ENCODE measurements at places on chromosomes 2 and 18. TPM values are rescaled to one million over a fixed set of nuclear protein-coding genes. Genes with fewer than 3 reads are reported as not detected.

The B3GNT2 gene
- polyA plus RNA-seq, result 19.3 TPM

The SCYGR7 gene
- polyA plus RNA-seq, result not detected

The ZNF519 gene
- polyA plus RNA-seq, result not detected

The LRP2 gene
- polyA plus RNA-seq, result not detected

The SIX3 gene
- not detected for polyA plus RNA-seq

The CYTIP gene
- 6.6 TPM for polyA plus RNA-seq

The CNGA3 gene
- not detected for polyA plus RNA-seq

The SCG2 gene
- polyA plus RNA-seq, result not detected

The GPAT2 gene
- polyA plus RNA-seq, result 5.1 TPM

The MDH1B gene
- polyA plus RNA-seq, result 0.28 TPM

The SULT1C2 gene
- 0.67 TPM for polyA plus RNA-seq

- H3K4me1 ChIP-seq, result peaks cover 19% of the 10 kb centered on the region
- peak; percentile 84 for DNase-seq
- H3K4me3 ChIP-seq, result peak overlapping the region; percentile 3
Observed at GRCh38 chr2:109331896-109332848, 203.2 kb downstream of the SH3RF3 start.

GRCh38 chr2:207896525-207897285 is 127.0 kb upstream of the FZD5 start:
- no peak overlapping the region for H3K4me3 ChIP-seq
- H3K36me3 ChIP-seq, result no peaks in the 10 kb centered on the region
- H3K27me3 ChIP-seq, result no peaks in the 10 kb centered on the region
- no peaks in the 10 kb centered on the region for H3K4me1 ChIP-seq
- peak overlapping the region; percentile 77 for H3K27ac ChIP-seq

- H3K4me3 ChIP-seq, result no peak overlapping the region
- no peaks in the 10 kb centered on the region for H3K27me3 ChIP-seq
- no peak overlapping the region for H3K27ac ChIP-seq
- H3K4me1 ChIP-seq, result no peaks in the 10 kb centered on the region
Observed at GRCh38 chr2:170030040-170030439, 147.9 kb upstream of the MYO3B start.

GRCh38 chr2:170324640-170325046 is 146.7 kb downstream of the MYO3B start:
- no peak overlapping the region for H3K4me3 ChIP-seq
- H3K36me3 ChIP-seq, result no peaks in the 10 kb centered on the region
- no peaks in the 10 kb centered on the region for H3K4me1 ChIP-seq
- H3K27ac ChIP-seq, result no peak overlapping the region
- no peaks in the 10 kb centered on the region for H3K27me3 ChIP-seq
- no peak for DNase-seq

DNA sequence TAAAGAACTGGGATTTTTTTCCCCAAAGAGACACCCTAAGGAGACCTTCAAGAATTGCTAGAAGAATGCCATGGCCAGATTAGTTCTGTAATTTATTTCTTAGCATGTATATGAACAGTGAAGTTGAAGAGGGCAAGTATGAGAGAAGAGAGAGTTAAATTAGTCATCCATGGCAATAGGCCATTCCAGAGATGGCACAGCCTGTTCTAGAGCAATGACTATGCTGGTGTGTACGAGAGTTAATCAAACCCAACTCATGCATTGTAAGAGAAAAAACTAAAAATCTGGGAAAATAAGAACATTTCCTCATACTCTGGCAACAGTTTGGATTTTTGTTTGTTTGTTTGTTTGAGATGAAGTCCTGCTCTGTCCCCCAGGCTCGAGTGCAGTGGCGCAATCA is 112.1 kb upstream of the PIK3C3 start:
- no peak for DNase-seq
- no peaks in the 10 kb centered on the region for H3K27me3 ChIP-seq
- H3K27ac ChIP-seq, result no peak overlapping the region

GRCh38 chr2:106561356-106561755 is 74.2 kb downstream of the CD8B2 start:
- no peaks in the 10 kb centered on the region for H3K36me3 ChIP-seq
- no peak overlapping the region for H3K4me3 ChIP-seq
- peak overlapping the region; percentile 66 for H3K27ac ChIP-seq
- H3K4me1 ChIP-seq, result peaks cover 62% of the 10 kb centered on the region
- no peaks in the 10 kb centered on the region for H3K27me3 ChIP-seq

- H3K4me1 ChIP-seq, result peaks cover 2% of the 10 kb centered on the region
- no peak for DNase-seq
- H3K27ac ChIP-seq, result no peak overlapping the region
- H3K4me3 ChIP-seq, result no peak overlapping the region
- peaks cover 52% of the 10 kb centered on the region for H3K36me3 ChIP-seq
Observed at GRCh38 chr2:216169087-216169486, 59.9 kb downstream of the XRCC5 start.

GRCh38 chr18:1929720-1930119 is 641.6 kb downstream of the METTL4 start:
- no peak overlapping the region for H3K4me3 ChIP-seq
- no peaks in the 10 kb centered on the region for H3K36me3 ChIP-seq
- no peak overlapping the region for H3K27ac ChIP-seq
- DNase-seq, result no peak

DNA sequence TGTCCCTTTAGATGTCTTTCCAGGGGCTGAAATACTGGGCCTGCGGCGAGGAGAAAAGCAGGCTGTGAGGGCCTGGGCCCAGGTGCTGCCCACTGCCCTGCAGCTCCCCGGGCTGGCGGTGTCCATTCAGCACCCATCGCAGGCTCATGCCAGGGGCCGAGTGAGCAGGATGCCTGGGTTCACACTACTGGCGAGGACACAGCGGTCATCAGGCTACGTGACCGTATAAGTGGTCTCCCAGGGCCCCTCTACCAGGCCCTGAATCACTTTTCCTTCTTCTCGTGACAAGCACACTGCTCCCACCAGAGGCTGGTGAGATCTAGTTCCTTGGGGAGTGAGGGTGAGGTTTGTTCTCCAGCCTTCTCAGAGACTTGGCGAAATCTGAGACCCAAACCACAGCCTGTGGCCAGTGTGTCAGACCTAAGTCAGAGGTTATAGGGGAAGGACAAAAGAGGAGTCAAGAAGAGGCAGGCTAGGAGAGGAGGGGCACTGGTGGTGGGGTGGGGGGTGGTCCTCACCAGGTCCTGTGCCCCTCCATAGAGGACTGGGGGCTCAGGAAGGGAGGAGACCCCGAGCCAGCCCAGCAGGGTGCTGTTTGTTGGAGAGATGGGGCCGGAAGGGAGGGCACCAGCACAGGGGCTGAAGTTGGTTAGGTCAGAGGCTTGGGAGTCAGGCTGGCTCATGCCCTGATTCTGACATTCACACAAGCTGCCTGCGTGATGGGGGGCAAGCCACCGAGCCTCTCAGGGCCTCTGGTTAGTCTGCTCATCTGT is 6.6 kb upstream of the SEMA4C start:
- no peaks in the 10 kb centered on the region for H3K36me3 ChIP-seq
- H3K27ac ChIP-seq, result no peak overlapping the region
- no peaks in the 10 kb centered on the region for H3K27me3 ChIP-seq

DNA sequence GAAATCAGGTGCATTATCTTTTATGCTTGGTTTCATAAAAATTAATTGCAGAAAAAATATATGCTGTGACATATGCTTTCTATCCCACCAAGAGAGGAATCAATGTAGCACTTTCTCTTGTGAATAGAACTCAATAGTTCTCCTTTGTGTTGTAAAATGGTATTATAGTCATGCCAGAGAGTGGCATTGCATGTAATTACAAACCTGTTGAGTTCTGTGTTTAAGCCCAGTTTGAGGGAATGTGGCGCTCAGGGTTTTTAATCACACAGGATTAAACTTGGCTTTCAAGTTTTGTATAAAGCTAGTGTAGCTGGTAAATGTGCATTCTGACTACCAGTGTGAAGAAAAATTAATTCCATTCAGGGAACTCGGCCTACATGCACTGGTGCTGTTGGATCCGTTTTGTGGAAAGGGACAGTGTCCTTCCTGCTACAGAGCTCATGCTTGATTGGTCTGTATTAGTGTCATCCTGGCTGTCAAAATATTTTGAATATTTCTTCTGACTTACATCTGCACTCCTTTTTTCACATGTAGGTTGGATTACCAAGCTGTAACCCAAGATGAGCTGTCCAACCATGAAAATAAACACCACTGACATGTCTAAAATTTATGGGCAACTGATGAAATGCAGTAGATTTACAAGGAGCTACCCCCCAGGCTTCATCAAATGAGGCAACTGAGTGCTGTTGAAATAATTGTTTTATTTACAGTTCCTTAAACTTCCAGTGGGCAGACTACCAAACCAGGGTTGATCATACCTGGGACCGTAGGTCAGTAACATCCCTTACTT is 80.3 kb downstream of the SLC4A3 start:
- DNase-seq, result no peak
- H3K4me3 ChIP-seq, result no peak overlapping the region
- H3K36me3 ChIP-seq, result no peaks in the 10 kb centered on the region
- peaks cover 7% of the 10 kb centered on the region for H3K4me1 ChIP-seq
- H3K27me3 ChIP-seq, result no peaks in the 10 kb centered on the region

GRCh38 chr2:19020144-19021099 is 338.0 kb downstream of the OSR1 start:
- no peak overlapping the region for H3K27ac ChIP-seq
- H3K27me3 ChIP-seq, result no peaks in the 10 kb centered on the region
- no peaks in the 10 kb centered on the region for H3K36me3 ChIP-seq

DNA sequence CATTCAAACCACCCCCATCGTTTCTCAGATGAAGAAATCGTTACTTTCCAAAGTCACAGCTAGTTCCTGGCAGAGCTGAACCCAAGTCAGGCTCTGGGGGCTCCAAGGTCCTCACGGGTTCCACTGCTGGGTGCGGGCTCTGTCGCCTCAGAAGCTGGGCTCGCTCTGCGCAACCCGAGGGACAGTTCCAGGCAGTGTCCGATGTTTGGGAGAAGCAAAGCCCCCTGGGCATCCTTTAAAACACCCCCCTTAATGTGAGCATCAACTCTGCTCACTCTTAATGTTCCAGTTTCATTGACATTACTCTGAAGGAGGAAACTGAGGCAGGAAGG is 796 bp downstream of the AOX1 start:
- no peak for DNase-seq
- H3K4me1 ChIP-seq, result peaks cover 7% of the 10 kb centered on the region
- peak overlapping the region; percentile 75 for H3K27ac ChIP-seq
- H3K27me3 ChIP-seq, result no peaks in the 10 kb centered on the region

DNA sequence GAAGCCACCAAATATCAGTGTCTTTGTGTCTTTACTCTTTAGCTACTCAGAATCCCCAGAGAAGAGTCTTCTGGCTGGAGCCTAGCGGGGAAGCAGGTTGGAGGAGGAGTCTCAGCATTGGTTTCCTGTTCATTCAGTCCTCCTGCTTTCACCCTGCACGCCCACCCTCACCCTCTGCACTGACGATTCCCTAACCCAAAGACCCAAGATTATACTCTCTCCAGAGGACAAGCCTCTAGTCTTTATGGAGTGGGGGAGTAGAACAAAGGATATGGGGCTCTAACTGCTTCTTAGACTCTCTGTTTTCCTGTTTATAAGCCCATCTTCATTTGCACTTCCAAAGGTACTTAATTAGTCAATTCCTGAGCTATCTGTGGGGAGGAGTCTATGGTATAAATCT is 338.8 kb downstream of the AGPS start:
- no peak for DNase-seq
- H3K4me3 ChIP-seq, result no peak overlapping the region
- no peaks in the 10 kb centered on the region for H3K27me3 ChIP-seq
- no peaks in the 10 kb centered on the region for H3K4me1 ChIP-seq

Measured in sigmoid colon (tissue), 7 donors.